ENCODE measurements at places on chromosomes 13 and 19.
A peak's percentile ranks its signal among the peaks of the same experiment; 100 is the strongest.

- no peak for DNase-seq
Measured at GRCh38 chr13:45896285-45896684, 44.7 kb upstream of the SIAH3 start.

DNA sequence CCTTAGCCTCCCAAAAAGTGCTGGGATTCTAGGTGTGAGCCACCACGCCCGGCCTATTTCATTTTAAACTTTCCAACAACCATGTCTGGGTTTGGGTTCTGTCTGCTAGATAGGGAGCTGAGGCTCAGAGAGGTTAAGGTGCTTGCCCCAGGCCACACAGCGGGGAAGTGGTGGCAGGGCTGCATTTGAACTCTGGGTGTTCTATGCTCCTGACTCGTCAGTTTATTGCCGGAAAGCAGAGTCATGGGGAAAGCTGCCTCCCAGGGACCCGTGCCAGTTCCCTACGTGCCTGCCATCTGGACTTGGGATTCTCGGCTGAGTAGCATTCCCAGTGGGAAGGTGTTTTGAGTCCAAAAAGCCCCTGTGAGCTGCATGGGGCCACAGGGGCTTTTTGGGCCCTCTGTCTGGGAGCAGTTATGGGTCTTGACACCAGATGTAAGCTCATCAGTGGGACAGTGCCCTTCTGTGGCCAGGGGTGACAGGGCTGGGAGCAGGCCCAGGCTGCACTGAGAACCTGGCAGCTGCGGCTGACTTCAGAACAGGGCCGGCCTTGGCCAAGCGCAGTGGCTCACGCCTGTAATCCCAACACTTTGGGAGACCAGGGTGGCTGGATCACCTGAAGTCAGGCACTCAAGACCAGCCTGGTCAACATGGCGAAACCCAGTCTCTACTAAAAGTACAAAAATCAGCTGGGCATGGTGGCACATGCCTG is 10.9 kb downstream of the RFX1 start:
- no peak for DNase-seq

DNA sequence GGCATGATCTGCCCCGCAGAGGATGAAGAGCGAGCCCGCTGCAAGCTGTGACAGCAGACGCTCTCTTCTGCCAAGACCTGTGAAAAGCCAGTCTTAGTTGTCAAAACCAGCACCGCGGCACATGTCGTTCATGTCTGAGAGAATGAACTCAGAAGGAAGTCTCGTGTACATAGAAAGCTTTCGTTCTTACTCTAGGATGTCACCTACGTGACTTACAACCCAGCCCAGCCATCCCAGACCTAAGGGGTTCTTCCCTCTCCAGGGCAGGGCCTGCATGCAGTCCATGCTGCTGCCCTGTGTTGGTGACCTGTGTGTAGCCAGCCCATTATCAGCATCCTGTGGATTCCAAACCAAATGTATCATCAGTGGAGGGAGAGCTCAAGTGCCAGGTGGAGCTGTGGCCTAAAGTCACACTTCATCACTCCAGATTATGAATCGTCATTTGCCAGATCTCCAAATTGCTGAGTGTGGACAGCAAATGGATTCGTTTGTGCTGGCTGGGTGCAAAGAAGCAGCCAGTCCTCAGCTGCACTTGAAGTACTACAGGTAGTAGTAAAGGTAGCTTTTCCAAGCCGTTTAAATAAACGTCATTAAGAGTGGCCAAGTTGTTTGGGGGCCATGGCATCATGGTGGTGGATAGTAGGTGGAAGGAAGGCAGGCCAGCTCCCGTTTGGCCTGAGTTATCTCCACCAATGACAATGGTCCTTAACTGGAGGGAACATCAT is 73.9 kb upstream of the GPR183 start:
- no peak for DNase-seq

DNA sequence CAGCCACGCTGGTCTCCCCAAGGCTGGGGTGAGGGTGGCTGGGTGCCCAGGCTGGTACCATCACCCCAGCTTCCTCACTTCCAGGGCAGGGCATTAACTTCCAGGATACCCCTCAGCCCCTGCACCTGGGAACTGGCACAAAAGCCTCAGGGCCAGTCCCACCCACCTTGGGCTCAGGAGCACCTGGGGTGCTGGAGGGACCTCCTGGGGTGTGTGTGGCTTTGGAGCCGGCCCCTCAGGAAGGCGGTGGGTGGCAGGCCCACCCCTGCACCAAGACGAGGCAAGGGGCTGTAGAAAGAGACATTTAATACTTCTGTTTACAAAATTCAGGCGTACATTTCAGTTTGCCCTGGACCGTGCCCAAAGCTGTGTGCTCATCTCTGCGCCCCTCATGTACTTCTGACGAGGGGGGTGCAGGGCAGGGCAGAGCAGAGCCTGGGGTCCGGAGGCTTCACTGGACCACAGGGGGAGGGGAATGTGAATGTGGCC is 16.8 kb downstream of the MPND start:
- no peak for DNase-seq

GRCh38 chr13:31427151-31428100 is 227.7 kb downstream of the B3GLCT start:
- DNase-seq, result no peak

- DNase-seq, result no peak
Measured at GRCh38 chr19:29255006-29255405, 42.1 kb upstream of the UQCRFS1 start.

- DNase-seq, result no peak
Measured at GRCh38 chr19:48607359-48607755, 815 bp downstream of the SPACA4 start.

GRCh38 chr19:30086916-30087315 is 144.9 kb downstream of the URI1 start:
- DNase-seq, result no peak

GRCh38 chr19:6056801-6057650 is 53.3 kb downstream of the RFX2 start:
- peak; percentile 93 for DNase-seq

GRCh38 chr13:98632961-98633360 is 56.1 kb upstream of the STK24 start:
- no peak for DNase-seq

DNA sequence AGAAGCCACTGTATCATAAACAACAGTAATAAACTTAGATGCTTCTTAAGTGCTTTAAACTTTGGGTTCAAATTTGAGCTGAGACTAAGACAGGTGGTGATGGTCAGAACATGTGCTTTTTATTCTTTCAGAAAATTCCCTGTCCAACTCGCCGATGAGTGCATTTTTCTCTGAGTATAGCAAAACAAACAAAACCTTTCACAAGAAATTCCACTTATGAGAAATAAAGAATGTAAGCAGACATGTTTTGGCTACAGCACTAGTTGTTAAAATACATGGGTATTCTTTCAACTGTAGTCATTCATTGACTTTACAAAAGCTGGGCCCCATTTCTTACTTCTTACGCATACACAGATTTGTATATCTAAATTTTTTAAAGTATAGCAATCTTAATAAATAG is 125.6 kb downstream of the SPRY2 start:
- DNase-seq, result no peak

GRCh38 chr19:30269638-30270037 is 102.5 kb upstream of the ZNF536 start:
- no peak for DNase-seq
